ENCODE measurements at places on chromosomes 12 and 14.

GRCh38 chr14:36941783-36942521 lies 230.5 kb downstream of the SLC25A21 start:
- no peak for DNase-seq

GRCh38 chr12:61531195-61531594 lies 729.0 kb upstream of the USP15 start:
- no peak for DNase-seq

DNA sequence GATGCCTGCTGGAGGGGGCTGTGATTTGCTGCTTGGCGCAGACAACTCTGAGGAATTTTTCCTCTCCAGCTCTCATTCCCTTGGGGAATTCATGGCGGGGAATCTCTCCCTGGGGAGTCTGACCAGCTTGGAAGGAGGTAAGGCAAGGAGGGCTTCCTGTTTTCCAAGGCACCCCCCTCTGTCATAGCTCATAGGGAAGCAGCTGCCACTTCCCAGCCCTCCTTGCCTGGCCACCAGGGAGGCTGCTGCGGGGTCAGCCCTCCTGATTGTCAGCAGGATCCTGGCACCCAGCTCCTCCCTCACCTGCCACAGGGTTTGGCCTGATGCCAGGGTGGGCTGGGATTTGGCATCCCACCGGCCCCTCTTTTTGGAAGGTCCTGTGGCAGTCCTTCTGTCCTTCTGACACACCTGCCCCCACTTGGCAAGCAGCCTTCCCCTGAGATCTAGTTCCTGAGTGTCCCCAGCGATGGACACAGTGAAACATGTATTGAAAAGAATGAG lies 74.9 kb downstream of the TSPAN9 start:
- DNase-seq: no peak

DNA sequence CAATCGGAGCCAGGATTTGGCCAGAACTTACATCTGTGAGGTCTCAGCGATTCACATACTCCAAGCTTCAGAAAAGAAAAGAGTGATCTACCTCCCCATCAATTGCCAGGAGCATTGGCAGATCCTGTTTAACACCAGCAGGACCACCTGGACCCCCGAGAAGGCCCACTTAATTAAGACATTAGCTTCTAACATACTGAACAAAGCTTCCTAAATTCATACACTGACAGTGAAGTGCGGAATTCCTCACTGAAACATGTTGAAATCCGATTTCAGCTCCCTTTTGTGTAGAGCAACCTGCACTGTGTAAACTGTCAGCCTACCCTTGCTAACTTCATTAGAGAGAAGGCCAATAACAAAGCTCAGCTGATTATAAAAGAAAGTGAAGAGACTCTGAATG lies 274.0 kb downstream of the NOVA1 start:
- no peak for DNase-seq

GRCh38 chr14:58078471-58078870 lies 73.5 kb downstream of the ARMH4 start:
- DNase-seq: no peak

DNA sequence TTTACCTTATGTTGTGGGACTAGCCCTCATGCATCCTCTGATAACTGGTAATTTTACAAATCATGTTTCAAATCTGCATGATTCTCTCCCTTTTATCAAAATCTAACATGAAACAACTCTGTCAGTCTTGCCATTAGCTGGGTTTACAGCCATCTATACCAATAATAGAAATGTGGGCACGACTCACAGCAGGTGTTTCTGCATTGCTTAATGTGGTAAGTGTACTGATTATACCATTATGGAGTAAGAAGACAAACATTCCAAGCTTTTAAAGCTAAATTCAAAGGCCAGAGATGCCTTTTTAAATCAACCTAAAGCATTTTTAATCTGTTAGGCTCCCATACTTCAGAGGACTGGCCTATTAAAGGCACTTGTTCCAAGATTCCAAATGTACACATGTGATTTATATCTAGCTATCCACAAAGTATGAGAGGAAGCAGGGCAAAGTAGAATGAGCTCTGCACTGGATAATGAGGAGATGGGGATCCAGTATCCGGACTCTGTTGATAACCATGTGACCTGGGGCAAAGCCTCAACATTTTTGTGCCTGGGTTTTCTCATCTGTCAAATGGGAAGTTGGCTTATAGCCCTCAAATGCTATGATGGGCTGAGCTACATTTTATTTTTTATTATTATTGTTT lies 52.3 kb upstream of the FUT8 start:
- no peak for DNase-seq

DNA sequence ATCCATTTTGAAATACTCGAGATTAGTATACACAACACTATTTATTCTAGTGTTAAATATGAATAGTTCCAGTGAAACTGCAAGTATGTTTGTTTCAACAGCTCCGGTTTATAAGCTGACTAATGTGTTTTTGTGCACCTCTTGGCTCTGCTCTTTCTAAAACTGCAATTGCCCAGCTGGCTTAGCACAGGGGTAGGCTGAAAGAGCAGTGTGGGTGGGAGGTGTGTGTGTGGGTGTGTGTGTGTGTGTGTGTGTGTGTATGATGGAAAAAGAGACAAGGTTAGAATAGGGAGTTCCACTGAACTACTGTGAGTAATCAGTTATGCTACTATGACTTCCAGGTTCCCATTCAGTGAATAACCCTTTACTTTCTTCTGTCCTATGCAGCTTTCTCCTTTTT lies 37.8 kb upstream of the DDHD1 start:
- DNase-seq: no peak

GRCh38 chr12:56840922-56841321 lies 77.8 kb downstream of the HSD17B6 start:
- DNase-seq: no peak

- DNase-seq: peak; percentile 73
Measured at GRCh38 chr12:12441843-12442461, 85.1 kb downstream of the BORCS5 start.

- DNase-seq: no peak
Measured at GRCh38 chr12:120905856-120906384, 1.8 kb upstream of the SPPL3 start.

DNA sequence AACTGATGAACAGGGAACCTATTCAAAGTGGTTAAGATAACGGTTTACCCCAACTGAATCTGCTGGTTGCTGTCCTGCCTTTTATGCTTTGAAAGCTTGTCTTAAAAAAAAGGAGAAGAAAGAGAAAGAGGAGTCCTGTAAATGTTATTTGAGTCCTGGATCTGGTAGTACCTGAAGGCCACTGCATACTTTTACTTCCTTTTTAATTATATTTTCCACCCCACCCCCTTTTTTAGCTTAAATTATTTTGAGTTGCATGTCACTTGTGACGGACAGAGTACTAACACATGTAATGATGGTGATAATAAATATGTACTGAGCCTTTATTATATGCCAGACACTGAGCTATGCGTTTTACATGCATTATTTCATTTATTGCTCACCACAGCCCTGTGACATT lies 2.5 kb upstream of the AMIGO2 start:
- DNase-seq: no peak

- no peak for DNase-seq
Measured at GRCh38 chr12:14654842-14655241, 41.6 kb downstream of the GUCY2C start.

DNA sequence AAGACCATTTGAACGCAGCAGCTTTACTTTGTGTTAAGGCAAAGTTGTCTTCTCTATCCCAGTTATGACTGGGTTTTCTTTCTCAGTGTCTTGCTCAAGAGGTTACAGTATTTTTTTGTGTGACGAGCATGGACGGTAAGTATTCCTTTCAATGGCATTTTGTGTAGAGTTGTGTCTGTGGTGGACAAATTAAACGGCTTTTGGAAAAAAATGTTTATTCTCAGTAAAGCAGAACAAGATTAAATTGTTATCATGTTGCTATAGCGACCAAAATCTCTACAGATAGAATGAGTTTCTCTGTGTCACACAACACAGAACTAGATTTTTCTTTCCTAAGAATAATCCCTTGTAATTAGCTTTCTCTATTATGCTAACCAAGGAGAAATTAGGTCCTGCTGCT lies 417.1 kb downstream of the AEBP2 start:
- no peak for DNase-seq

GRCh38 chr12:28966046-28966780 lies 182.9 kb upstream of the FAR2 start:
- no peak for DNase-seq

GRCh38 chr12:2992724-2993123 lies 33.5 kb downstream of the TEAD4 start:
- no peak for DNase-seq

GRCh38 chr14:33986804-33987203 lies 35.9 kb upstream of the EGLN3 start:
- DNase-seq: no peak

GRCh38 chr14:29518335-29518734 lies 409.3 kb downstream of the PRKD1 start:
- DNase-seq: no peak

GRCh38 chr14:30790827-30791226 lies 83.5 kb upstream of the COCH start:
- DNase-seq: no peak

GRCh38 chr12:128916425-128916824 lies 63.1 kb downstream of the GLT1D1 start:
- no peak for DNase-seq

- DNase-seq: no peak
Measured at GRCh38 chr14:71579331-71579730, 352.9 kb upstream of the RGS6 start.

GRCh38 chr12:18141048-18141982 lies 51.3 kb upstream of the RERGL start:
- DNase-seq: no peak

GRCh38 chr12:76531056-76531455 lies 28.5 kb downstream of the OSBPL8 start:
- no peak for DNase-seq

DNA sequence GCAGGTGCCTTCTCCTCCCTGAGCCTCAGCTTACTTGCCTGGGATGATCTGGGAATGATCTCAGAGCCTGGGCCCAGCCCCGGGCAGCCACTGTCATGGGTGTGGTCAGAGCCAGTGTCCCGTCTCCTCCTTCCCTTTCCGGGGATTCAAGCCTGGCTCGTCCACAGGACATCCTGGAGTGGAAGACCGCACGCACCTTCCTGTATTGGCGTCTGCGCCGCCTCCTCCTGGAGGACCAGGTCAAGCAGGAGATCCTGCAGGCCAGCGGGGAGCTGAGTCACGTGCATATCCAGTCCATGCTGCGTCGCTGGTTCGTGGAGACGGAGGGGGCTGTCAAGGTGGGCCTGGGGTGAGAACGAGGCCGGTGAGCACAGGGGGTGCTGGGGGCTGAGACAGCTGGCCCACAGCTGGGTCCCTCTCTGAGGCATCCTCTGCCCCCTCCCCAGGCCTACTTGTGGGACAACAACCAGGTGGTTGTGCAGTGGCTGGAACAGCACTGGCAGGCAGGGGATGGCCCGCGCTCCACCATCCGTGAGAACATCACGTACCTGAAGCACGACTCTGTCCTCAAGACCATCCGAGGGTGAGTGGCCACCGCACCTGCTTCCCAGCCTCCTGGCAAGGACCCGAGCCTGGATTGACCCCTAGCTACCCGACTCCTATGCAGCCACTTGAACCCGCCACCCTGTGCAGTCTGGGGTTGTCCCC lies 44.0 kb downstream of the FOXN4 start:
- DNase-seq: no peak

GRCh38 chr12:45619736-45620135 lies 109.8 kb upstream of the ARID2 start:
- no peak for DNase-seq

Data from immature natural killer cell (primary cell).